ENCODE measurements at places on chromosomes 13 and 19.
A peak's percentile ranks its signal among the peaks of the same experiment; 100 is the strongest.

DNA sequence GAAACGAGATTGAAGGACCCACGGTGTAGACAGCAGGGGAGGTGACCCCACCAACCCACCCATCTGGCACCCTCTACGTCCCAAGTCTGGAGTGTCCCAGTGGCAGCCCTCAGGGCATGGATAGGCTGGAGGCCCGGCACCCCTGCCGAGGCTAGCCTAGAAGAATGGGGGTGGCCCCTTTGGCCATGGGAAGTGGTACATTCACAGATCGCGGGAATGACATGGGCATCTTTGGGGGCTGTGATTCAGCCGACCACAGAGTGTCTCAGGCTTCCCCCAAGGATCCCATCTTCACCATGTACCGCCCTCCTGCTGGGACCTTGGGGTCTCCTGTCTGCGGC, 11.3 kb upstream of the MKNK2 start:
- no peak for DNase-seq

- DNase-seq: no peak
Measured at GRCh38 chr19:5951338-5951861, 26.5 kb downstream of the RANBP3 start.

- DNase-seq: peak; percentile 80
Measured at GRCh38 chr19:37691881-37692504, 27.6 kb downstream of the ZNF607 start.

DNA sequence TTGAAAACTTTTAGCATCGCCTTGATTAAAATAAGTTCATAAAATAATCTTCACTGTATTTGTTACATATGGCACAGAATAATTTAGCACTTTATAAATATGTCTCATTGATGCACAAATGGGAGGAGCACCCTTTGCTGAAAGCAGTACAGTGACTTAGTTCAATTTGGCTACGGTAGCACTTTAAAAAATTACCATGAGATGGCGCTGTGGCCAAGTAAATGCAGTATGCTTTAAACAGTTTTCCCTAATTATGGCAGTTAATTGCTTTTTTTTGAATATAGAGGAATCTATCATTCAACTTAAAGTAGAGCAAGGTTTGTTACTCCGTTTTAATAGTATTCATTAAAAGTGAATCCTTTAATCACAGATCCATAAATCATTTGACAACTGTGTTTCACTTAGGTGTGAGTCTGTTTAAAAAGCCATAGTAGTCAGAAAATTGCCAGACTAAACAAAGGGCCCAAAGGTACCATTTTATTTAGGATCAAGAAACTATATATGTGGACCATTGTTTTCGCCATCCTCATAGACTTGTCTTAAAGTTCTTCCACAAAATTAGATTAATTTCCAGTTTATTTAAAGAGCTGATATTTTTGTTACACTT, 34.7 kb upstream of the ESD start:
- peak; percentile 55 for DNase-seq

DNA sequence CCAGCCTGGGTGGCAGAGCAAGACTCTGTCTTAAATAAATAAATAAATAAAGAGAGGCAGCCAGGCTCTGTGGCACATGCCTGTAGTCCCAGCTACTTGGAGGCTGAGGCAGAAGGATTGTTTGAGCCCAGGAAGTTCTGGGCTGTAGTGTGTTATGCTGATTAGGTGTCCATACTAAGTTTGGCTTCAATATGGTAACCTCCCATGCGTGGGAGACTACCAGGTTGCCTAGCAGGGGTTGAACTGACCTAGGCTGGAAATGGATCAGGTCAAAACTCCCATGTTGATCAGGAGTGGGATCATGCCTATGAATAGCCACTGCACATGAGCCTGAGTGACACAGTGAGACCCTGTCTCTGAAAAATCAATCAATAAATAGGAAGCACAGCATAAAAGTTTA, 4.0 kb upstream of the SNRNP70 start:
- DNase-seq: no peak

DNA sequence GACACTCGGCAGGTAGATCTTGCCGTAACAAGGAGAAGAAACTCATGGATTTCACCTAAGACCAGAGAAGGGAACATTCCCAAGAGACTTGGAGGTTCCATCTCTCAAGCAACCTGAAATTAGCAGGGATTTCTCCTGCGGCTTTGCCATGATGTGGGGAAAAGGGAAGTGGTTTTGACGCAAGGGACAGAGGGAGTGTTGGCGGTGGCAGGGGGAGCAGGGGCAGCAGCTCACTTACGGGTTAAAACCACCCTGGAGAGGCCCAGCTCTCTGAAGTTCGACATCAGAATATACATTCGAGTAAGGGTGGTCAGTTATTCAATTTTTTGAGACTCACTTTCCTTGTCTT, 76.1 kb upstream of the POMP start:
- no peak for DNase-seq

GRCh38 chr19:1261538-1261797, 7.7 kb upstream of the CIRBP start:
- no peak for DNase-seq

DNA sequence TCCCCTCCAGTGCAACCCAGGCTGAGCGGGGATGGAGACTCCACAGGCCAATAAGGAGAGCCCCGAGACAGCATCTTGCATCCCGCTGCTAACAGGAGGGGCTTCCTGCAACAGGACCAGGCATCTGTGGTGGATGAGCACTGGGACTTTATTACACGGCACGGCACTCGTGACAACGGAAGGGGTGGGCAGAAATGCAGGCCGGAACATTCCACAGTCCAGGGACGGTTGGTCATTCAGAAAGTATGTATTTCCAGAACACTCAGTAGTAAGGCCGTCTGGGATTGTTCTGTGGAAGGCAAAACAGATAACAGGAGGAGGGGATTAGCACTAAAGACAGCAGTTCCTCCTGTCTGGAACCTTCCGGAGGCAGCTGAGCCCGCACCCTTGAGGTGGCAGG, 3.3 kb upstream of the TM6SF2 start:
- DNase-seq: no peak

DNA sequence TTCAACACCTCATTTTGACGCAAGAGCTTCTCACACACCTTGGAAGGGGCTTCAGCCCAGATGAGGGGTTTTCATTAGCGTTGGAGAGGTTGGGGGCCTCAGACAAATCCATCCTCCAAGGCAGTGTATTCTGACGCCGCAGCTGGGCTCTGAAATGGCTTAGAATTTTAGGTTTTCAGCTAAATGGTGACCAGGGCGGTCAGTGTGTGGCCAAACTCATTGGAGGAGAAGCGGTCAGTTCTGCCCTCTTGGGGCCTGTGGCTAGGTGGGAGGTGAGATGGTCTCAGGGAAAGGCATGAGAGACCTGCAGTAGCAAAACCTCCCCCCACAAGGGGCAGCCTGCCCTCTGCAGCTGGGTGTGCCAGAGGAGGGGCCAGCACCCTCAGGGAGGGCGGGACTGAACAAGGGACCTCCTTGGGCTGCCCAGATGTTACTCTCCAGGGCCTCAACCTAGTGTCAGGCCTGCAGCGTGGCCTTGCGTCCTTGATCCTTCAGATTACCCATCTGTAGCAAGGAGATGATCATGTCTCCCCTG, 155.8 kb downstream of the URI1 start:
- no peak for DNase-seq

GRCh38 chr13:26980099-26981031, 191.2 kb downstream of the USP12 start:
- no peak for DNase-seq

DNA sequence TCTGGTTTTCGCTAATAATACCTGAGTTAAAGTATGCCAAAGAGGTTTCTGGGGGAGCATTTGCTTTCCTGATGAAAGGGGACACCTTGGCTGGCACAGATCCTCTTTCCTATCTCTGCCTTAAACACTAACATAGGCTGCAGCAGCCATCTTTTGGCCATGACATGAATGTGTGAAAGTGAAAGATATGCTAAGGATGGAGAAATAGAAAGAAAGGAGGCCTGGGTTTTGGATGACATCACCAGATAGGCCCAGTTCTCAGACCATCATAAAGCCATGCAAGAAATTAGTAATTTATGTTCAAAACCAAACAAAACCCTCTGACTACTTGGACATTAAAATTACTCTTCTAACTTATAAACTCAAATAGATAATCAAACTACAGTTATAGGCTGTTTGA, 279.7 kb downstream of the COG6 start:
- no peak for DNase-seq

- DNase-seq: no peak
Measured at GRCh38 chr13:66036024-66036614, 1194.0 kb downstream of the PCDH9 start.

GRCh38 chr19:32675720-32676185, at the start of gene RGS9BP:
Gene RGS9BP (plus strand): TSS chr19:32675848. CDS start chr19:32676264, 416 bp downstream.
- DNase-seq: no peak

DNA sequence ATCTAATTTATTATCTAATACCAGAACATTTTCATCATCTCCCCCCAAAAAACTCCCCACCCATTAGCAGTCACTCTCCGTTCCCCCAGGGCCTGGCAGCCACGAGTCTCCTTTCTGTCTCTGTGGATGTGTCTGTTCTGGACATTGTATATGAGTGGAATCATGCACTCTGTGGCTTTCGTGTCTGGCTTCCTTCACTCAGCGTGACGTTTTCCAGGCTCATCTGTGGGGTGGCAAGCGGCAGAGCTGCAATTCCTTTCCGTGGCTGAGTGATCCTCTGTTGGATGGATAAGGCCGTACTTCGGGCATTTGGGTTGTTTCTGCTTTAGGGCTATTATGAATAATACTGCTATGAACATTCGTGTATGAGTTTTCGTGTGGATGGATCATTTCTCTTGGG, 3.1 kb downstream of the AP2S1 start:
- no peak for DNase-seq

DNA sequence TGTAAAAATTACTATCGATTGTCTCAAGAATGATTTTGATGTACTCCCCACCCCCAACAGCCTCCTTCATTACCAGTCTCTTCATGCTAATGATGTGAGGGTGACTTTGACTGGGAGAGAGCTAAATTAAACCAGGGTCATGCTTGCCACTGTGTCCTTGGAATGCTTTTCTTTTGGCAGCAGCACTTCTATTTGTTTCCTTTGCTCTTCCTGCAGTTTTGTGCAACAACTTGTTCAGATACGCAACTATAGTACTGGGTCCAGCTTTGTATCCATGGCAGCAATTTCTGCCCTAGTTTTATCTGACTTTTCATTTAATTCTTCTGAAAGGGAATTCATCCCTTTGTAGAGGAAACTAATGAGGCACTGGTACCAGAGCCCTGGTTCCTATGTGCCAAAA, 2792.1 kb downstream of the PCDH9 start:
- no peak for DNase-seq

GRCh38 chr13:43784496-43784895, 2.3 kb downstream of the ENOX1 start:
- no peak for DNase-seq

GRCh38 chr13:48686636-48687210, 33.0 kb downstream of the CYSLTR2 start:
- peak; percentile 12 for DNase-seq

- no peak for DNase-seq
Measured at GRCh38 chr19:16191216-16191908, 6.2 kb downstream of the FAM32A start.

DNA sequence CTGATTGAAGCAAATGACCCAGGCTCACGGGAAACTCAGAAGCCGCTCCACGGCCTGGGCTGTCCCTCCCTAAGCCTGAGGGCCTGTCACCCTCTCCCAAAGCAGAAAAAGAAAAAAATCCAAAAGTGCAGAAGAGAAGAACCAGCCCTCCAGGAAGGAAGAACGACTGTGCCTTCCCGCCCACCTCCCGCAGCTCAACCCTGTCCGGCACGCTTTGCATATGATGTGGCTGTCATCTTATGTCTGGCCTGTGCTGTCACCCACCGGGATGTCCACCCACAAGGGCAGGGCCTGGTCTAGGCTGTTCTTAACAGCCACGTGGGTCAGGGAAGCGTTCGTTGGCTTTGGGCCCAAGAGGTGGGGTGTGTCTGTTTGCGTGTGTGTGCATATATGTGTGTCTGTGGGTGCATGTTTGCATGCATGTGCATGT, 13.7 kb downstream of the ZBTB7A start:
- DNase-seq: no peak

DNA sequence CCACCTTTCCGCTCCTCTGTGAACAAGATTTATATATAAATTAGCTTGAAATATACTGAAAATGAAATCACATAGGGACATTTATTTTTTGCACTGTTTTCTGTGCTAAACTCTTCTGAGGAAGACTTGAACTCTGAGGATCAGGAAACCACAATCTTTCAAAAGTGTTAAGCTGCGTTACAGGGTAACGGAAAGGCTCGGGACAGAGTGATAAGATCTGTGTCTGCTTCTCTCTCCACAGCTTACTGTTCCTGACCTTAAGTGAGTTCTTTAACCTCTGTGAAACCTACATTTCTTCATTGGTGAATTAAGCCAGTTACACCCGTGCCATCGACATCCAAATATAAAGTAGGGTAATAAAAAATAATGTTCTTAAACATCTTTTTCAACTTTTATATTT, 38.9 kb downstream of the DACH1 start:
- no peak for DNase-seq

GRCh38 chr13:47004027-47004426, 107.2 kb upstream of the HTR2A start:
- no peak for DNase-seq

DNA sequence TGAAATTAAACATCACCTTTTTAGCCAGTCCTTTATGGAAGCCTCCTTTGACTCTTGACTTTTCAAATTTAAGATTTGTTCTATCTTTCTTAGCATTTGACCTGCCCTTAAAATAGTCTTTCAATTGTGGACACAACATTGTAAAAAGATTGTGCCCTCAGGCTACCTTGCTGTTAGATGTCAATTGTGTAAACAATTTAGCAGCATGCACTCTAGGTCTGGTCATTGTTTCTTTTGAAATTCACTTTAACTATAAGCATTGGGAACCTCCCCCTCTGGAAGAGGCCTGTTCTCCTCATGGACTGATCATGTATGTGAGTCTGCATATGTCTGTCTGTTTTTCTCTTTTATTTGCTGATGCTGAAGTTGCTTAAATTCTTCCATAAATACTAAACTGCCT, 31.5 kb upstream of the PABPC3 start:
- DNase-seq: no peak

GRCh38 chr19:31648347-31648746, 299.1 kb upstream of the TSHZ3 start:
- DNase-seq: no peak

DNA sequence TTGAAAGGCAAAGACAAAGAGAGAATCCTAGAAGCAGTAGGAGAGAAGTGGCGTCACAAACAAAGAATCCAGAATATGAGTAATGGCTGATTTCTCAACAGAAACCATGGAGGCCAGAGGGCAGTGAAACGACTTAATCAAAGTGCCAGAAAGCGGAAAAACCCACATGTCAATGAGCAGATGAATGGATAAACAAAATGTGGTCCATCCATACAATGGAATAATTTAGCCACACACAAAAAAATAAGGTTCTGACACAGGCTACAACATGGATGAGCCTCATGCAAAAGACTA, 52.2 kb upstream of the RANBP3 start:
- no peak for DNase-seq

Data from renal pelvis (tissue), 12 donors.